ENCODE measurements at places on chromosomes 5 and 9. TPM values are rescaled to one million over a fixed set of nuclear protein-coding genes. Genes with fewer than 3 reads are reported as not detected.

Gene TLN1
- total RNA-seq: 120 TPM

Gene NPR2
- 7.6 TPM for total RNA-seq

Gene CDH6
- 0.23 TPM for total RNA-seq

Gene CCL28
- 3.4 TPM for total RNA-seq

Gene KCTD16
- total RNA-seq: 0.16 TPM

Gene DMAC1
- 26.3 TPM for total RNA-seq

Gene OR1L8
- total RNA-seq: not detected

Gene SAXO1
- total RNA-seq: not detected

Gene RALGDS
- 15.5 TPM for total RNA-seq

- no peak overlapping the region for H3K27ac ChIP-seq
These were observed 2.0 kb downstream of the TENT4A start for GRCh38 chr5:6715271-6715670.

DNA sequence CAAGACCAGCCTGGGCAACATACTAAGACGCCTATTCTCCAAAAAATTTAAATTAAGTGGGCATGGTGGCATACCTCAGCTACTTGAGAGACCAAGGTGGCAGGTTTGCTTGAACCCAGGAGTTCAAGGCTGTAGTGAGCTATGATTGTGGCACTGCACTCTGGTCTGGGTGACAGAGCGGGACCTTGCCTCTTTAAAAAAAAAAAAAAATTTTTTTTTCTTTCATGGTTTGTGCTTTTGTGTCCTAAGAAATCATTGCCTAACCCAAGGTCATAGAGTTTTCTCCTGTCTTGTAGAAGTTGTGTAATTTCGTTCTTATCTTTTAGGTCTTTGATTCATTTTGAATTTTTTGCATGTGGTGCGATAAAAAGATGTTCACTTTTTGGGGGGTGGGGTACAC lies 12.3 kb downstream of the GPBP1 start:
- no peak overlapping the region for H3K4me3 ChIP-seq
- no peaks in the 10 kb centered on the region for H3K27me3 ChIP-seq
- DNase-seq: no peak
- H3K4me1 ChIP-seq: peaks cover 54% of the 10 kb centered on the region
- 0 out of 2 replicates have a peak, but pooled peaks cover 4% of the 10 kb centered on the region for H3K36me3 ChIP-seq
- no peak overlapping the region for H3K27ac ChIP-seq

DNA sequence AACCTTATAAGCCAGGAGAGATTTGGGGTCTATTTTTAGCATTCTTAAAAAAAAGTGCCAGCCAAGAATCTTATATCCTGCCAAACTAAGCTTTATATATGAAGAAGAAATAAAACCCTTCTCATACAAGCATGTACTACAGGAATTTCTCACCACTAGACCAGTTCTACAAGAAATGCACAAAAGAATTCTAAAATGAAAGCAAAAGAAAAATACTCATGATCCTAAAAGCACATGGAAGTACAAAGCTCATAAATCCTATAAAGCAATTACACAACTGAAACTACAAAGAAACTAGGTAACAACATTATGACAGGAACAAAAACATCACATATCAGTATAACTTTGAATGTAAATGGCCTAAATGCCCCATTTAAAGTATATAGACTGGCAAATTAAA lies 34.5 kb upstream of the HTR4 start:
- no peaks in the 10 kb centered on the region for H3K36me3 ChIP-seq
- DNase-seq: no peak
- no peaks in the 10 kb centered on the region for H3K27me3 ChIP-seq
- H3K4me1 ChIP-seq: no peaks in the 10 kb centered on the region
- H3K4me3 ChIP-seq: no peak overlapping the region

GRCh38 chr9:20043035-20043434 lies 254.2 kb upstream of the SLC24A2 start:
- H3K36me3 ChIP-seq: no peaks in the 10 kb centered on the region
- H3K4me3 ChIP-seq: no peak overlapping the region
- no peak overlapping the region for H3K27ac ChIP-seq
- no peak for DNase-seq
- peaks cover 19% of the 10 kb centered on the region for H3K4me1 ChIP-seq

- H3K4me1 ChIP-seq: no peaks in the 10 kb centered on the region
- H3K27ac ChIP-seq: no peak overlapping the region
- H3K27me3 ChIP-seq: no peaks in the 10 kb centered on the region
- no peak overlapping the region for H3K4me3 ChIP-seq
These were observed 822.5 kb downstream of the PTPRD start for GRCh38 chr9:9790216-9790872.

DNA sequence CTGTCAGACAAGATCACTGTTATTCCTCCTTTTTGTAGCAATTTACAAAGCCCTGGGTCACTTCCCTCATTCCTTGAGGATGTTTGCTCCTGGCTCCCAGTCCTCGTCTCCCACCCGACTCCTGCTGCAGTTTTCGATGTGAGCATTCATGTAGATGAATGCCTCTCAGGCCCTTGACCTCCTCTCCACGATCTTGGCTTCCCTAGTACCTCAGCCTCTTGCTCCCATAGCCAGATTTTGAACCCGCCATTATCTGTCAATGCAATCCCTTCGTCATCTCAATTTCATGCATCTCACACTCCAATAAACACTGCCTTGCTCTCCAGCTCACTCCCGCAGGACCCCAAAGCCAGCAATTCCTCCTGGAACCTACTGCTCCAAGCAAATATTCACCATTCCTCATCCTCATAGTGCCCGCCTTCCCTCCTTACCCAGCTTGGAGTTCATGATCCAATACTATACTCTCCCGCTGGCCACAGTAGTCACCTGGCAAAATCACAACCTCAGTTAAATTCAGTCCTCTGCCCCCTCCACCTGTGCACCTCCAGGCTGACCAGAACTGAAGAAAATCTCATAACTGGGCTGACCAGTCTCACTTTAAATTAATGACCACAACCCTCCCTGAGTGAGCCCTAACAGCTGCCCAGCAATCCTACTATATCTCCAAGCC lies 35.1 kb upstream of the JADE2 start:
- no peak overlapping the region for H3K27ac ChIP-seq
- H3K4me3 ChIP-seq: no peak overlapping the region
- H3K27me3 ChIP-seq: no peaks in the 10 kb centered on the region
- no peaks in the 10 kb centered on the region for H3K36me3 ChIP-seq
- no peak for DNase-seq
- H3K4me1 ChIP-seq: no peaks in the 10 kb centered on the region

DNA sequence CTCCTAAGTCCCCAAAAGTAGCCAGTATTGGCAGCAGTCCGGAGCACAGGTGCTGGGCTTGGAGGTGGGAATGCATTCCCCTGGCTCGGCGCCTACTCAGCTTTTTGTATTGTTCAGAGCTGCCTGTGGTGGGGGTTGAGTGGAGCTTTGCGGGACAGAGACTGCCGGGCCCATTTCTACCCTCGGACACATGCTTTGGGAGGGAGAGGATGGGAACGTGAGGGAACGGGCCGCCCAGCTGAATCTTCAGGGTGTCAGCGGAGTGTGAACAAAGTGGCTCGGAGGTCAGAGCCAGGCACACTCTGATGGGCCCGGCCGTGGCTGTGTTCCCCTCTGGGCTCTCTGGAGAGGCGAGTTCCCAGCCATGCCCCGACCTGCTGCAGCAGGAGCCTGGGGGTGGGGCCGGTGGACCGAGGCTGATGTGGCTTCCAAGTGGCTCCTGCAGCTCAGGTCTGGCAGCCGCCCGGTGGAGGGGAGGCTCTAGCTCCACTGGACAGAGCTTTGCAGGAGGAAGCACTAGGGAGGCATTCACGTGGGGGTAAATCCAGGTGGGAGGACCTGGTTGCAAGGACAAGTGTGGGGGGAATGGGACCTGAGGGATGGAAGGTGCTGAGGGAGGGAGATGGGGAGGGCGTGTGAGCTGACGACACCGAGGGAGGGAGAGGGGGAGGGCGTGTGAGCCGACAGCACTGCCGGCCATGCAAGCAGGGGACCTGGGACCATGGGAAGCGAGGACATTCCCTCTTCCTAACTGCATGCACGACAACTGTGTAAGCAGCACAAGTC lies 31.1 kb upstream of the SLC6A3 start:
- H3K4me1 ChIP-seq: no peaks in the 10 kb centered on the region
- H3K4me3 ChIP-seq: no peak overlapping the region
- DNase-seq: no peak
- no peak overlapping the region for H3K27ac ChIP-seq

GRCh38 chr5:20972419-20972925 lies 984.5 kb upstream of the CDH18 start:
- H3K27ac ChIP-seq: no peak overlapping the region
- 0 out of 2 replicates have a peak, but pooled peaks cover 7% of the 10 kb centered on the region for H3K4me1 ChIP-seq
- H3K36me3 ChIP-seq: no peaks in the 10 kb centered on the region
- no peaks in the 10 kb centered on the region for H3K27me3 ChIP-seq
- no peak overlapping the region for H3K4me3 ChIP-seq
- peak; percentile 68 for DNase-seq

- no peaks in the 10 kb centered on the region for H3K4me1 ChIP-seq
- H3K27ac ChIP-seq: no peak overlapping the region
- no peaks in the 10 kb centered on the region for H3K36me3 ChIP-seq
- no peaks in the 10 kb centered on the region for H3K27me3 ChIP-seq
- H3K4me3 ChIP-seq: no peak overlapping the region
These were observed 278.9 kb upstream of the CD180 start for GRCh38 chr5:67475489-67475888.

GRCh38 chr9:15935661-15936305 lies 382.9 kb downstream of the CCDC171 start:
- DNase-seq: no peak
- no peak overlapping the region for H3K4me3 ChIP-seq
- no peaks in the 10 kb centered on the region for H3K27me3 ChIP-seq

DNA sequence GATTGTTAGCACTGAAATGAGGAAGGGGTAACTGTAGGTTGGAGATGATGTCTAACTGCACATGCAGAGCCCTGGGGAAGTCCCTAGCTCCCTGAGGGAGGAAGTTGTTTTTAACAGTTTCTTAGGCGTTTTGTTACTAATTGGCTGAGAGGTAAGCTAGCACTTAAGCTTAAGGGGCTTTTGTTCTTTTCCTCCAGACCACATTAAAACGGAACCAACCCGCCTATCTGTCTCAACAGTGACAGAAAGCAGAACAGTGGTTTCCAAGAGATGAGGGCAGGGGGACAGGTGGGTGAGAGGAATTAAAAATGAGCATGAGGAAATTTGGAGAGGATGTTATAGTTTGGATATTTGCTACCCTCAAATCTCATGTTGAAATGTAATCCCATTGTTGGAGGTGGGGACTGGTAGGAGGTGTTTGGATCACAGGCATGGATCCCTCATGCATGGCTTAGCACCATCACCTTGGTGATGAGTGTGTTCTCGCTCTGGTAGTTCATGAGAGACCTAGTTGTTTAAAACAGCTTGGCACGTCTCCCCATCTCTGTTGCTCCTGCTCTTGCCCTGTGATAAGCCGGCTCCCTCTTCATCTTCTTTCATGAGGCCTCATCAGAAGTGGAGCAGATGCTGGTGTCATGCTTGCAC lies 38.9 kb downstream of the LYRM7 start:
- H3K27ac ChIP-seq: no peak overlapping the region
- H3K4me1 ChIP-seq: peaks cover 5% of the 10 kb centered on the region
- no peak overlapping the region for H3K4me3 ChIP-seq
- no peaks in the 10 kb centered on the region for H3K27me3 ChIP-seq
- DNase-seq: peak; percentile 15
- H3K36me3 ChIP-seq: no peaks in the 10 kb centered on the region

- H3K4me1 ChIP-seq: no peaks in the 10 kb centered on the region
- H3K27me3 ChIP-seq: no peaks in the 10 kb centered on the region
- no peak overlapping the region for H3K27ac ChIP-seq
These were observed 22.8 kb upstream of the GRPEL2 start for GRCh38 chr5:149322518-149322917.

DNA sequence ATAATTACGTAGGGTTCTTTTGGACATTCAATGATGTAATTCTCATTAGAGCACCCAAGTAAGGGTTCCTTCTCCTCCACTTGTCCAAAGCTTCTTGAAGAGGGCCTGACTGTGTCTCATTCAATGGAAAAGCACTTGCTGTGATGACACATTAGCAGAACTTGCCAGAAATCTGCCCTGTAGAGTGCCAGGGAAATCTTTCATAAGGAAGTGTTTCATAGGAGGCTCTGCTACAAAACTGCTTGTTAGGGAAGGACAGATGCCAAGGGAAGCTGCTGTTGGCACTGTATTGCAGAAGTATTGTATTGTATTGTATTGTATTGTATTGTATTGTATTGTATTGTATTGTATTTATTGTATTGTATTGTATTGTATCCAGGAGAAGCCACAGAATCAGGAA lies 45.5 kb upstream of the MPDZ start:
- no peaks in the 10 kb centered on the region for H3K27me3 ChIP-seq

DNA sequence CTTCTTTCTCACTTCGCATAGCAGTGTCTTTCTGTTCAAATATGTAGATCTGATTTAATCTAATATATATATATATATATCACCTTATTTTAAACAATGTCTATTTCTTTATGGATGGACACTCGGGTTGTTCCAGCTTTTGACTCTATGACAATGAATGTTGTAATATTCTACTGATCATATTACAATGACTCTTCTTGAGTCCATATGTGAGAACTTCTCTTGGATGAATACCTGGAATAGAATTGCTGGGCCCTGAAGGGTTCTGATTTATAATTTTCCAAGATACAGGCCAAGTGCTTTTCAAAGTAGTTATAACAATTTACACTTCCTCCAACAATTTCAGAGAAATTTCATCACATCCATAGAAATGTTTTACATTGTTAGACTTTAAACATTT lies 28.8 kb downstream of the NTRK2 start:
- no peaks in the 10 kb centered on the region for H3K27me3 ChIP-seq
- H3K4me1 ChIP-seq: no peaks in the 10 kb centered on the region
- no peak overlapping the region for H3K27ac ChIP-seq
- no peak for DNase-seq
- H3K4me3 ChIP-seq: no peak overlapping the region

DNA sequence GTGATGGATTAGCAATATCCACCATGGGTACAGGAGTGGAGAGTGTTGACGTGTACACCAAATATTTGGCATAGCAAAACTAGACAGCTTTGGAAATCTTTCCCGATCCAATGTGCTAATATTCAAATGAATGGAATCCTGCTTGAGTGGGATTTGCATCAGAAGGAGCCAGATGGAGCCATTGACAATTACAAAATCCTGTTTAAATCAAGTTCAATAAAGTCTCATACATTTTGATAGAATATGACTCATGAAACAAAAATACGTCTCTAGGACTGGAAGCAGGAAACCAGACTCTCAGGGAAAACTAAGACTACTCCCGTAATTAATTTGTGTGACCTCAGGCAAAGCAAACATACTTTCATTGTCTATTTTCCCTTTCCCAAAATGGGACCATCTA lies 13.0 kb downstream of the TNC start:
- H3K27ac ChIP-seq: no peak overlapping the region
- no peaks in the 10 kb centered on the region for H3K27me3 ChIP-seq
- no peak overlapping the region for H3K4me3 ChIP-seq

Measured in GM23338 (cell line).